Progenitor cell of endocrine pancreas (in vitro differentiated cells): ENCODE measurements at places on chromosomes 3 and 15.

DNA sequence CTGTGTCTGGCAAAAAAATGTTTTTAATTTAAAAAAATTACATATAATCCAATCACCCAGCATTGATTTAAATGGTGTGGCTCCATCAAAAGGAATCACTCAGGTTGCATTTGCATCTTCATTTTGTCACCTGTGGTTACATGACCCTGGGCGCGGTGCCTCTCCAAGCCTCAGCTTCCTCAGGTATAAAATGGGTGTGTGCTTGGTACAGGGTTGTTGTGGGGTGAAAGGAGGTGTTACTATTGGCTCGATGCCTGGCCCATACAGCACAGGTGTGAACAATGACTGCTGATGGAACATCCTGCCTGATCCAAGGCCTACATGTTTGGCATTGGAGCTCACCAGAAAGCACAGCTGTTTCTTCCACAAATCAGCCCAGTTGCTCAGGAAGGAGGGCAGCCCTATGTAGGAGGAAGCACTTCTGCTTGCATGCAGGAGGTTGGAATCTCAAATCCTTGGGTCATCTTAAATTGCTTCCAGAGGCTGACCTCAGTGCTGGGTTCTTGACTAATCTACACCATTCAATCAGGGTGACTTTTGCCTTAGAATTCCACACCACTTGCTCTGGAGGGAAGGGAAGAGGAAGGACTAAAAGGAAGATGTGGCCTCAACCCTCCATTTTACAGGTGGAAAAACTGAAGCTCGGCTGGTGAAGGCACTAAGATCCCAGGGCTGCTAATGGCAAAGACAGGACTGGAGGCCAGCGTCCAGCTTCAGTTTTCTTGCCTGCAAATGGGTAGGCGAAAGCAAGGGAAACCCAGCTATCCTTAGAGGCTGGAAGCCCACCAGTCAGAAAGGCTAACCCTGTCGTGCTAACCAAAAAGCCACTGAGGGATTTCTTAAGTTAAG, 31.7 kb downstream of the BHLHE40 start:
- no peak for DNase-seq

GRCh38 chr15:74958908-74959585, 2.5 kb upstream of the RPP25 start:
- no peak for DNase-seq

- DNase-seq, result no peak
These were observed 1.1 kb downstream of the IQCF6 start for GRCh38 chr3:51777985-51778384.

DNA sequence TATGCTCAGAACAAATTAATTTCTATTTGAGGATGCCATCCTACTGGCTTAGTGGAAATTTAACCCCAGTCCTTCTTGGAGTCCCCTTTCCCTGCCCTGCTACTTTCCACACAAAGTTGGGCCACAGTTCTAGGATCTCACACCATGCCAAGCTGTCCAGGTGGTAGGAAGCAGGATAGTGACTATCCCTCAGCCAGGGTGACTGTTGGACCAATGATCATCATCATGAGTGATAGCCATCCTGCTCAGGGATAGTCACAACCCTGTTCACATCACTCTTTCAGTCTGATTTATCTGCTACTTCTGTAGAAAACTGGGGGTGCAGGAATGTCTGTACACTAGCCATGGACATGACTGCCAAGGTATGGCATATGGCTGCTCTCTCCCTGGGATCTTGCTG, 12.8 kb downstream of the HRG start:
- DNase-seq, result no peak

- DNase-seq, result no peak
These were observed 781.7 kb downstream of the SQOR start for GRCh38 chr15:46416544-46416943.

GRCh38 chr15:80201256-80202015, 48.6 kb downstream of the FAH start:
- DNase-seq, result no peak

DNA sequence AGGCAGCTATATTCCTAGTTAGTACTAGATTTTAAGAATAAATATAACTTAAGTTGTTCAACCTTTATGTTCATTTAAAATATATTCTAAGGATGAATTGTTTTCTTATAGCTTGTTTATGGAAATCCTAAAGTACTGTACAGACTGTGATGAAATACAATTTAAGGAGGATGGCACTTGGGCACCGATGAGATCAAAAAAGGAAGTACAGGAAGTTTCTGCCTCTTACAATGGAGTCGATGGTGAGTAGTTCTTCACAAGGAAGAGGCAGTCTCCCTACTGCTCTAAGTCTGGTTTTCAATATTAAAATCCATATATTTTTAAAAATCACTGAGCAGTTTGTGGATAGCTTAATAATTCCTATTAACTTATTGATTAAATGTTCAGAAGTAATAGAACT, 29.6 kb downstream of the CALML4 start:
- DNase-seq, result no peak

DNA sequence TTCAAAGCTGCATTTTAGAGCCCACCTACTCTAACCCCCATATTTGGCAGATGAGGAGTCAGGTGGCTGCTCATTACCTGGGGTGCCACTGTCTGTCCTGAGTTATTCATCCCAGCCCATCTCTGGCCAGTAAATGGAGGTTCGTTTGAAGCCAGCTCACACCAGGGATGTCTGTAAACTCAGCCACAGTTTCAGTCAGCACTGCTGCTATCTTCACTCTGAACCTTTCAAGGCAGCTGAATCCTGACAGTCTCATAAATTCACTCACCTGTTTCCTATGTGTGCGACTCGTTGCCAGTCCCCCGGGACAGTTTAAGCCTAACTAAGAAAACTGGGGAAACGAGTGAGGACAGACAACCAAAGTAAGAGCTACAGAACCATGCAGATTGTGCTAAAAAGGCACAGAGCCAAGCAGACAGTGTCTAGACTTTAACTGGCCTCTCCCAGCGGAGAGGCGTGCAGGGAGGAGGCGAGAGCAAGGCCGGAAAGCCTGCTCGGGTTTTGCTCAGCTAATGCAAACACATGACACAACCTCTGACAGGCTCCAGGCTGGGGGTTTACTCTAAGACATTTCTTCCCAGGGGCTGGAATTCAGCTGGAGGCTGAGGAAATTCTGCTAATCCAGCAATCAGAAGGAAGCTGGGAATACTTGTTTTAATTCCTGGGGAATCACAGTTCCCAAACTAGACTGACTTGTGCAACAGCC, 12.0 kb downstream of the FSTL1 start:
- no peak for DNase-seq

DNA sequence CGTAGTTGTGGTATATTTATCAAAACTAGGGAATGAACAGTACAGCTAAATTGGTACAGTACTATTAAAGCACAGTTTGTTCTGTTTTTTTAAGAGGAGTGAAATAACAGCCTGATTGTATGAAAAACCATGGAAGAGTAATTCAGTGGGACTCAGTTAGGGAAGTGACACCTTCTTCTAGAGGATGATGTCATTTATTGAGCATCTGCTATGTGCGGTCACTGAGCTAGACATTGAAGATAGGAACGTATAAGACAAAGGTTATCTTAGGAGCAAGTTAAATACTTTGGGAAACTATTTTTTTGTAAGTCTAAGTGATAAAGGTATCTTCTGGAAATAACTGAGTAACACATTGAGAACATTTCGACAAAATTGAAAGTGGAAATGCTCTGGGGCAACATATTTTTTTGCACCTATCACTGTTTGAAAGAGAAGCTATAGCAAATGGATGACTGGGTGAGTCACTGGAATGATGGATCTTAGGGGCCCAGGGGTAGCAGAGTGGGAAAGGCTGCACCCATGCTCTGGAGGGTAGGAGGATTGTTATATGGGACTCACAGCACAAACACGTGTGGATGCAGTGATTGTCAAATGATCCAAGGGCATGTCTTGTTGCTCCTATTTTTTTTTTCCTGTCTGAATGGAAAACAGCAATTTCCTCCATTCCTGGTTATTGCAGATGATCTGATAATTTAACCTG, 43.0 kb downstream of the OXNAD1 start:
- DNase-seq, result no peak

GRCh38 chr15:28896951-28897350, 11.2 kb downstream of the APBA2 start:
- no peak for DNase-seq

GRCh38 chr3:69786854-69787253, 47.6 kb downstream of the MITF start:
- DNase-seq, result no peak

GRCh38 chr3:126259411-126260391, 79.3 kb upstream of the ALDH1L1 start:
- DNase-seq, result no peak

DNA sequence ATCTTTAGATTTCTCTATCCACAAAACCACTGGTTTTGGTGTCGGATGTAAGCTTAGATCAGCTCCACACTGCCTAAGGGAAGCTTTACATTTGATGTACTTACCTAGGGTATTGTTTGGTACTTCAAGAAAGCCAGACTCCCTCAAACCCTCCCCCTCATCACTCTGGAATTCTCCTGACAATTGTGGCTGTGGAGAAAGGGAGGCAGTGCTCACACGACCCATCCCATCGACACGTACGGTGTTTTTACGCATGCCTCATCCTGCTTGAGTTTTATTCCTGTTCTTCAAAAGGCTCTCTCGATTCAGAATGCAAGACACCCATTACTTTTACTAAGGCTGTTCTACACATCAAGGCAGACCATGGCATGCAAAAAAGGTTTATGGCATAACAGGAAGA, 67.3 kb upstream of the ONECUT1 start:
- DNase-seq, result no peak

- no peak for DNase-seq
These were observed 1.0 kb downstream of the MYO9A start for GRCh38 chr15:72116731-72117485.

DNA sequence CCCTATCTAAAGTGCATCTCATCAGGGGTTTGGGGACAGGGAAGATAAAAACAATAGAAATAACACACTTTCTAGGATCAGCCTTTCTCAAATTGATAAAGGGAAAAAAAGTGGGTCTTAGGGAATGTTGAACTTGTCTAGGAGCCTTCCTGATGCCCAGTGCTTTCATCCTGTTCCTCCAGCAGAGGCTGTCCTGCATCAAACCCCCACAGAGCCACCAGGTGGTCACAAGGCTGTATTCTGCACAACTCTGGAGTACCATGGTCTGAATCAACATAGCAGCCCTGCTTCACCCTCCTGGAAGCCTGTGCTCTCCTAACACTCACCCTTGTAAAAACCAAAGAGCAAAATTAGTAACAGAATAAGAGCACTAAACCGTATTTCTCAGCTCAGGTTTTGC, 118.5 kb upstream of the SLC25A36 start:
- DNase-seq, result no peak

GRCh38 chr3:8416965-8417364, 84.7 kb upstream of the LMCD1 start:
- no peak for DNase-seq

DNA sequence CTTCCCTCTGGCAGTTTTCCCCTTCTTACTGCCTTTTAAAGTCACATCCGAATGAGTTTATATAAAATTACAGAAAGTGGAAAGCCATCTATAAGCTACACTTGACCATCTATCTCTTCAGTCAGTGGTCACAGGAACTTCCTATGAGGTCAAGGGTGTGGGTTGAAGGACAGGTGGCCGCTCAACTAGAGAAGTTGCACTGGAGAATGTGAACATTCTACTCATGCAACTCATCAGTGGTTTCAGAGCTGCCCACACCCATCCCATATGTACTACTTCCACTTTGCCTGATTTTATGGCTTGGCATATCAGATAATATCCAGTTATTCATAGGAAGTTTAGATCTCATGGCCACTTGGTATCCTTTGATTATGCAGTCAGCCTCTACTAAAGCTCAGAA, 57.4 kb upstream of the TMEM158 start:
- no peak for DNase-seq

- peak; percentile 13 for DNase-seq
These were observed 2.1 kb downstream of the ALCAM start for GRCh38 chr3:105368566-105369499.

- DNase-seq, result no peak
These were observed 88.2 kb upstream of the FLNB start for GRCh38 chr3:57919987-57920386.

DNA sequence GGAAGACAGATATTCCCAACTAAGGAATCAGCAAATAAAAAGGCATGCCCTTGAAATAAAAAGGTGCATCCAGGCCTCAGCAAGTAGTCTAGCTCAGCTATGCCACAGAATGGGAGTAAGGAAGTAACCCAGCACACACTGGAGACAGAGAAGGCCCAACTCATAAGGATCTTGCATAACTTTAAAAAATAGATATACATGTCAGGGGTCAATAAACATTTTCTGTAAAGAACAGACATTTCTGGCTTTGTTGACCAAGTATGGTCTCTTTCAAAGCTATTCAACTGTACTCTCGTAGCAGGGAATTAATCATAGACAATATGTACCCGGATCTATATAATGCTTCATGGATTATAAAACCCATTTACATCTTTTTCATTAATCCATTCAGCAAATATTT, 449.3 kb downstream of the TAFA4 start:
- DNase-seq, result no peak

GRCh38 chr15:74243431-74243830, 7.3 kb downstream of the CCDC33 start:
- no peak for DNase-seq

- no peak for DNase-seq
These were observed 776.9 kb upstream of the ARPP21 start for GRCh38 chr3:34862456-34862855.

DNA sequence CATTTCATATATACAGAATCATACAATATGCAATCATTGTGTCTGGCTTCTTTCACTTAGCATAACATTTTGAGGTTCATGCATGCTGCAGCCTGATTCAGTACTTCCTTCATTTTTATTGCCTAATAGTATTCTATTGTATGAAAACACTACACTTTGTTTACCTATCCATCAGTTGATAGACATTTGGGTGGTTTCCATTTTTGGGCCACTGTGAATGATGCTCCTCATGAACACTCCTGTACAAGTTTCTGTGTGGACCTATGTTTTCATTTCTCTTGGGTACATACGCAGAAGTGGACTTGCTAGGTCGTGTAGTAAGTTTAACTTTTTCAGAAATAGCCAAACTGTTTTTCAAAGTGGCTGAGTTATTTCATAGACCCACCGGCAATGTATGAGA, 18.8 kb downstream of the TNIK start:
- DNase-seq, result no peak

DNA sequence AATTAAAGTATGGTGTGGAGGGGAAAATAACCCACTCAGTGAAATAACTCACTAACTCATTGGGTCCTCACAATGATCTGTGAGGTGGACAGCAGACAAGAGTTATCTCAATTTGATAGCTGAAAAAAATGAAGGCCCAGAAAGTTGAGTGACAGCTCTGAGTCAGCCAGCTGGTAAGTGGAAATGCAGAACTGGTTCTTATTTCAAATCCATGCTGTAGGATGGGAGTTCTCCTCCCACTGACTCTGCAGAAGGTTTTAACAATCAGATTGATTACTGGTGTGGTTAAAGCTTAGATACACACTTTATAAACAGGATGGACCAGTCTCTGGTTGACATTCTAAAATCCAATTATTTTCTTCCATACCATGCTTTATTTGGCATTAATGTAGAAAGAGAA, 87.0 kb upstream of the LMOD3 start:
- no peak for DNase-seq

- DNase-seq, result no peak
These were observed 48.6 kb upstream of the SLCO2A1 start for GRCh38 chr3:134078169-134078831.

GRCh38 chr15:101158166-101159095, 93.4 kb downstream of the CHSY1 start:
- DNase-seq, result no peak
